CD4-positive, alpha-beta T cell treated with Interleukin-10 for 1 hour (primary cell): ENCODE measurements at places on chromosomes 3 and 15.

DNA sequence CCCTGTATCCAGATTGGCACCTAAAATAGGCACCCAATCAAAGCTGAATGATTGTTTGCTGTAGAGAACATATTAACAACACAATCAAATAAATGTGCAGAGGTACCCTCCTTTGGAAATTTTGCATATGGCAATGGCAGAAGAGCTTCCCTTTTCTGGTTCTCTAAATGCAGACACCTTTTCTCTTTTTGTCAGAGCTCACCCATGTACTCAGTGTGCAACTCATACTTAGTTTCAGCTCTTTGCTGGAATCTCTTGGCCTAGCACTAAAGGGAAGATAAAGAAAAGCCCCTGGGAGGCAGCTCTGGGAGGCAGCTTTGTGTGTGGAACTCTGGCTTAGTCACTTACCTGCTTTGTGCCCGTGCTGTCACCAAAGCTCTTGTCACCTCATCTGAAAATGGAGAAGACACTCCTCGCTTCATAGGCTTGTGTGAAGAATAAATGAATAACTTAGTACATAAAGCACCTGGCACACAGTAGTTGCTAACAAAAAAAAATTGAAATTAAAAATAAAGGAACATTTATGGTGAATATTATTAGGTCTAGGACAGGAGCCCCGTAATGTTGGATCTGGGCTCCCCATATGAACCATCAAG, 28.8 kb downstream of the ST6GAL1 start:
- DNase-seq: no peak

DNA sequence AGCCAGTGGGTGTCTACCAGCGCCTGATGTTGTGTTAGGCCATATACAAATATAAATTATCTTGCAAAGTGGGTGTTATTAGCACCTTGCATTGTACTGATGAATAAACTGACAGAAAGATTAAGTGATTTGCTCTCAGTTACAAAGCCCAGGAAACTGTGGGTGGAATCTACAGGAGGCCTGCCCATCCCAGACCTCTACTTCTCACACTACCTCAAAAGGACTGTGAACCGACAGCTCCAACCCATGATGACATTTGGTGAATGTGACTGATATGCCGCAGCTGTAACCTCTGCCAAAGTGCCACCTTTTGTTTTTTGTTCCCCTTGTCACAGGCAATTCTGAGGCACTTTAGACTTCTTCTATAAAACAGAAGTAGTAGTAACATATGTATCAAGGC, 43.7 kb upstream of the KCNMB2 start:
- no peak for DNase-seq

GRCh38 chr15:67821784-67822440, 3.4 kb upstream of the SKOR1 start:
- DNase-seq: no peak

DNA sequence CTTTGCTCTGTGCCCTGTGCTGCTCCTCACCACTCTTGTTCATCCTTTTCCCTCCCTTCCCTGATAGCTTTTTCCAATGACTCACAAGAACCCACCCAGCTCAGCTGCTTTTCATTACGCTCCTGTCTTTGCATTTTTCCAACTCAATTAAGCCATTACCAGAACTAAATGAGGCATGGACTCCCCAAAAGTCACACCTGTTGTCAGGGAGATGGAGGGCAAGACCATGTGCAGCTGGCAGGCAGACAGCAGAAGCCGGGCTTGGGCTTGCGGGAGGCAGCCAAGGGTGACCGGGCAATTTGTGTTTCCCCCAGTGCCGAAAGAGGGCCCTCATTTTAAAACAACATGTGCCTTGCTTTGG, 64.3 kb downstream of the CASR start:
- no peak for DNase-seq

DNA sequence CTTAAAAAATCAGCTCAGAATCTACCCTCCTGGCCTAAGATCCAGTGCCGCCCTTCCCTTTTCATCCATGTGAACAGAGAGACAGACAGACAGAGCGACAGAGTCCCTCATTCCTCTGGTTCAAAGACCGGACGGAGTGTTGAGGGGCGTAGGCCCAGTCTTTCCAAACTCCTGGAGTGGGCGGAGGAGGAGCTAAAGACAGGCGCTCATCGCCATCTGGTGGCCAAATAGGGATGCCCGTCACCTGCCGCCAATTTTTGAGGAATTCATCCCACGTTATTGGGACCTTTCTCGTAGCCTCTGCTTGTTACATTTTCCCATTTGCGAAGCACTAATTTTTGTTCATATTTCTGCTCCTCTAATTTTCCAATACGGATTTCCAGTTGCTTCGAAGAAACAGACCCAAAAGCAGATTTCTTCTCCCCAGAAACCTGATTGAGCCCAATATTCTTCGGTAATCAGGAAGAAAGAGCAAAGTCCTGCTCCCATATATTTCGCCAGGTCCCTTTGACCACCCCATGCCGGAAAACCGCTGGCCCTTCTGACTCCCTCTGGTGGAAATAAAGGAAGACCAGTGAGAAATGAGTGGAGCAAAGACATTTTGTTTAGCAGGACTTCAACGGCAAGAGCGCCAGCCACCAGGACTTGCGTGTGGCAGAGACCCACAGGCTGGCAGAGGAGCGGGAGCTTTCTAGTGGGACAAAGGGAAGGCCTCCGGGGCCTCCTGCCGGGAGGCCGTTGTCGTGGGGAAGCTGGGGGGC, 88.0 kb downstream of the LRRK1 start:
- peak; percentile 57 for DNase-seq

- no peak for DNase-seq
Measured at GRCh38 chr3:37770938-37771918, 90.5 kb upstream of the CTDSPL start.
